Mononuclear cell (primary cell): ENCODE measurements at places on chromosomes 3 and 15. TPM values are rescaled to one million over a fixed set of nuclear protein-coding genes. Genes with fewer than 3 reads are reported as not detected.

INSYN1 gene
- total RNA-seq, result not detected

ZNF660 gene
- total RNA-seq, result 0.21 TPM

CKMT1B gene
- not detected for total RNA-seq

KNG1 gene
- 0.21 TPM for total RNA-seq

ABI3BP gene
- total RNA-seq, result 0.10 TPM

LRRC34 gene
- total RNA-seq, result 0.73 TPM

ZFAND6 gene
- total RNA-seq, result 177 TPM

MRAS gene
- 5.8 TPM for total RNA-seq
